ENCODE measurements at places on chromosomes 4 and X.

GRCh38 chr4:38290366-38290765 lies 330.2 kb downstream of the PTTG2 start:
- no peak for DNase-seq

GRCh38 chr4:103156106-103156505 lies 42.0 kb downstream of the CENPE start:
- DNase-seq = no peak

- DNase-seq = no peak
Measured at GRCh38 chrX:57121816-57122215, 468 bp upstream of the SPIN2B start.

GRCh38 chrX:124555036-124555595 lies 208.8 kb downstream of the SH2D1A start:
- DNase-seq = no peak

- no peak for DNase-seq
Measured at GRCh38 chrX:7269991-7270390, 122.0 kb upstream of the PUDP start.

GRCh38 chr4:17595471-17596005 lies 18.5 kb downstream of the LAP3 start:
- DNase-seq = no peak

DNA sequence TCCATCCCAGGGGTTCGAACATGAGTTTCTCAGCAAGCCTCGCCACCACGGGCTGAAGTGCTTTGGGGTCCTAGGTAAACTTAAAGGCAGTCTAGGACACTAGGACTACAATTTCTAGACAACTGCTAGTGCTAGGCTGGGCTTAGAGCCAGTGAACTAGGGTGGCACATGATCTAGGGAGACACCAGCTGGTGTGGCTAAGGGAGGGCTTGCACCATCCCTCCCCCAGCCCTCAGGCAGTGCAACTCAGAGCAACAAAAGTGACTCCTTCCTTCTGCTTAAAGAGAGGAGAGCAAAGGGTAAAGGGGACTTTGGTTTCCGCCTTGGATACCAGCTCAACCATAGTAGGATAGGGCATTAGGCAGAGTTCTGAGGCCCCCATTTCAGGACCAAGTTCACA lies 162.5 kb upstream of the AFF2 start:
- DNase-seq = no peak

DNA sequence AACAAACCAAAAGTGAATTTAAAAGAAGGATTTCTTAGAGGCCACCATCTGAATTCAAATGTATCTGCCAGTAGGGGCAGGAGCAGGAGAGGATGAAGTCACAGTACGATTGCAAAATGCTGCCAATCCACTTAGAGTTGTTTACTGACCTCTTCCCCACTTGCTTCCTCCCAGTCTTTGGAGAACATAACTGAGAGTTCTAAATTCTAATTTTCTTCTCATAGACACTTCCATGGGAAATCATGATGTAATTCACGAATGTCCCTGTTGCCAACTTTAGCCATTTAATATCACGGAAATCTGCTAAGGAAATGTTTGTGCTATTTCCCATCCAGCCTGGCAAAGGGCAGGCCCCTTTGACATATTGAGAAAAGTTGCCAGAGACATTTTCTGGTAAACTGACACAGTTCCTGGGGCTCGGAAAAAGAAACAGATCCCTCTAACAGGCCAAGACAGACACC lies 33.6 kb upstream of the NOCT start:
- DNase-seq = no peak

DNA sequence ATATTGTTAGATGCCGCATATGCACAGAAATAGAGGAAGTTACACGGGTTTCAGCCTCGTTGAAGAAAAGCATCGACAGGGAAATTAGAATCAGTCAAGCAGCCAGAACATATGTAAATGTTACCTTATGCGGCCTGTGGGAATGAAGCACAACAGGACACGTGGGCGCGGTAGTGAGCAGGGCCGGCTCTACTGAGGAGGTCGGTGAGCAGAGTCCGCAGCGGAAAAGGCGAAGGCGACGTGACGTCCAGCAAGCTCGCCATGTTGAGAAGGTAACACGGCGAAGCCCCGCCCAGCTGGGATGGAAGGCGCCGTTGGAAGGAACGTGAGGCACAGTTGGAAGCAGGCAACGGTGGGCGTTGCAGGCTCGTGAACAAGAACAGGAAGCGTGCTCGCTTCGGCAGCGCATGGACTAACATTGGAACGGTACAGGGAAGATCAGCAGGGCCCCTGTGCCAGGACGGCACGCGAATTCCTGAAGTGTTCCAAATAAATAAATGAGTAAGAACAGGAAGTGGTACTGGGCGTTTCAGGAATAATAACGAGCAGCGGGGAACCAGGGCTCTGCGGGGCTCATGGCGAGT lies 54.6 kb downstream of the MTNR1A start:
- no peak for DNase-seq

GRCh38 chr4:93232883-93233282 lies 595.7 kb upstream of the ATOH1 start:
- no peak for DNase-seq

- no peak for DNase-seq
Measured at GRCh38 chr4:30719454-30720020, 632 bp upstream of the PCDH7 start.

DNA sequence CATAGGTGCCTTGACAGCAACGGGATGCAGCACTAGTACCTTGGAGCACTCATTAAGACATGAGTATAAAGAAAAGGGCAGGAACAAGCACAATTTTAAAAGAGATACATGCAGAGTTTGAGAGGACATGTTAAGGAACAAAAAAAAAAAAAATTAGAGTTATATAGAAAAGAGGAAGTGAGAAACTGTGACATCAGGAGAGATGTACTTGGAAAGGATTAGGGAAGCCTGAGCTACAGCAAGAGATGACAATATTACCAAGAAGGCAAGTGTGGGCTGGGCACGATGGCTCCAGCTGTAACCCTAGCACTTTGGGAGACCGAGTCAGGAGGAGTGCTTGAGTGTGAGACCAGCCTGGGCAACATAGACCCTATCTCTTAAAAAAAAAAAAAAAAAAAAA lies 37.4 kb downstream of the GPR143 start:
- DNase-seq = no peak

GRCh38 chr4:103018391-103019307 lies 856 bp downstream of the SLC9B1 start:
- no peak for DNase-seq

DNA sequence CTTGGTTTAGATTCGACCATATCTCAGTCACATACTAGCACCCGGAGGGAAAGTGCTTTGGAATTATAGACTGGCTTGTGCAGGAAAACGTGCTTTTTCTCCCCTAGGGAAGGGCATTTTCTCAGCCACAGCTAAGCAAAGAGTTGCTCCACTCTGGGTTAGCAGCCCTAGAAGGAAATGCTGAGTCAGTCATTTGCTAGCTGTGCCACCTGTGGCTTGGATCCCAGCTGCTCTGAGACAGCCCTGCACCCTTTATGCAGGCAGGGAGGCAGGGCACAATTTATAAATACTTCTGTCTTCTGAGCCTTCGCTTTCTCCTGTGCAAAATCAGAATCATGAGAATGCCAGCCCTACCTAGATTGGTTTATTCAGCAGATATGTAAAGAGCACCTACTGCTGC lies 1.3 kb upstream of the USP51 start:
- DNase-seq = no peak

- no peak for DNase-seq
Measured at GRCh38 chr4:105963461-105964400, 68.5 kb downstream of the NPNT start.

- no peak for DNase-seq
Measured at GRCh38 chr4:61473306-61473705, 273.2 kb downstream of the ADGRL3 start.

DNA sequence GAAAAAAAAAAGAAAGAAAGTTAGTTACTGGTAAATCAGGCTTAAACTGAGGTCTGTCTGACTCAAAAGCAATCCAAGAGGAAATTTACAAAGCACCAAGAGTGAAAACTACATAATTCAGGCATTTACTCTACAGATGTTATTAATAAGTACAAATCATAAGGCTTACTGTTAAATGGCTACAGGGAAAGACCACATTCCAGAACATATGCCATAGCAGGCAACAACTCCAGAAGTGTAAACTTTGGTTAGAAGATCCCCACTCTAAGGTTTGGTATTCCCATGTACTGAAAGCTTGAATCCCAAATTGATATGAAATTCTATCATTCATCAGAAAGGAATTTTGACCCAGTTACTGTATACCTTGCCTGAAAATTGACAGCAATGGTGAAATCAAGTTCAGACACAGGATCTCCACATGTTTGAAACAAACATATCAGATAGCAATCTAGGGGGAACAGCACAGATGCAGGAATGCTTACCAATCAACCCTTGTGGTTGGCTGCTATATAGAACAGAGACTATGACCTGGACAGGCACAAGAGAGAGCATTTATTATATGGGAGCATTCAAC lies 6.6 kb downstream of the USP26 start:
- no peak for DNase-seq
